Fibroblast of the aortic adventitia (primary cell): ENCODE measurements at places on chromosomes 5 and 9. TPM values are rescaled to one million over a fixed set of nuclear protein-coding genes. Genes with fewer than 3 reads are reported as not detected.

The SLC34A3 gene
- total RNA-seq, result not detected in 2 replicates

The UBQLN1 gene
- 33.2 and 112 TPM in 2 replicates for total RNA-seq

The CLINT1 gene
- 34.3 and 78.6 TPM in 2 replicates for total RNA-seq

The KCTD16 gene
- 7.4 and 12.6 TPM in 2 replicates for total RNA-seq

The NLN gene
- 26.9 and 30.2 TPM in 2 replicates for total RNA-seq

The ECSCR gene
- 0.36 and 1.1 TPM in 2 replicates for total RNA-seq

The FRMPD1 gene
- total RNA-seq, result not detected in 2 replicates

The DPYSL3 gene
- 89.6 and 157 TPM in 2 replicates for total RNA-seq

The KIAA0825 gene
- total RNA-seq, result 4.3 and 12.2 TPM in 2 replicates

The NR6A1 gene
- total RNA-seq, result 1.2 TPM in 1 of 2 replicates, not detected in the other

The PCDHB6 gene
- total RNA-seq, result 0.18 TPM in 1 of 2 replicates, not detected in the other

The ROR2 gene
- 13.0 and 26.5 TPM in 2 replicates for total RNA-seq
